ACHN (cell line): ENCODE measurements at places on chromosomes 1 and 21.

- peak; percentile 39 for DNase-seq
These were observed 9.4 kb upstream of the LMNA start for GRCh38 chr1:156104861-156105832.

- no peak for DNase-seq
These were observed 370.2 kb upstream of the LYPLAL1 start for GRCh38 chr1:218803351-218803997.

GRCh38 chr1:111924786-111925185 lies 64.7 kb downstream of the KCND3 start:
- DNase-seq, result no peak

DNA sequence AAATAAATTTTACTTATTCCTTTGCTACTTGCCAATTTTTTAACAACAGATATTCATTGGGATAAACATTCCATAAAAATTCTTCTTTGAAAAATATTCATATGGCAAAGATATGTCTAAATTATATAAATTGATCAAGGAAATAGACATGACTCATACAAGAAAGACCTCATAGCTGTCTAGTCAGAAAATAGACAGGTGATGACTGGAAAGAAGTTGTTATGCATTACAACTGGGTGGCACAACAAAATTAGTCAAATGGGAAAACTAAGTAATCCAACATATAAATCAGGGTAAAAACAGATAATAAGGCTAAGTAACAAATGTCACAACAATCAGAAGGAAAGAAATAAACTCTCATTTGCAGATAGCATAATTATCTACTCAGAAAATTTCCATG lies 92.0 kb downstream of the USH2A start:
- no peak for DNase-seq

DNA sequence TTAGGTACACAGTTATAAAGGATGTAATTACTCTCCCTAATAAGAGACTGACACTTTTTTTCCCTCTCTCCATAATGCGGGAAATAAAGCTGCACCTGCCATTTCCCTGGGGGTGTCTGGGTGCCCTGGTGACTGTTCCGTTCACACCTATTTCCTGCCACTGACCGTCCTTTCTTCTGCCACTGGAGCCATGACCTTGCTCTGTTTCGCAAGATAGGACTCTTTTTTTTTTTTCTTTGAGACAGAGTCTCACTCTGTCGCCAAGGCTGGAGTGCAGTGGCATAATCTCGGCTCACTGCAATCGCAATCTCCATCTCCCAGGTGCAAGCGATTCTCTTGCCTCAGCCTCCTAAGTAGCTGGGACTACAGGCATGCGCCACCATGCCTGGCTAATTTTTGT lies 66.1 kb upstream of the SERBP1 start:
- no peak for DNase-seq
